ENCODE measurements at places on chromosomes 7 and 10. TPM values are rescaled to one million over a fixed set of nuclear protein-coding genes. Genes with fewer than 3 reads are reported as not detected.

DNA sequence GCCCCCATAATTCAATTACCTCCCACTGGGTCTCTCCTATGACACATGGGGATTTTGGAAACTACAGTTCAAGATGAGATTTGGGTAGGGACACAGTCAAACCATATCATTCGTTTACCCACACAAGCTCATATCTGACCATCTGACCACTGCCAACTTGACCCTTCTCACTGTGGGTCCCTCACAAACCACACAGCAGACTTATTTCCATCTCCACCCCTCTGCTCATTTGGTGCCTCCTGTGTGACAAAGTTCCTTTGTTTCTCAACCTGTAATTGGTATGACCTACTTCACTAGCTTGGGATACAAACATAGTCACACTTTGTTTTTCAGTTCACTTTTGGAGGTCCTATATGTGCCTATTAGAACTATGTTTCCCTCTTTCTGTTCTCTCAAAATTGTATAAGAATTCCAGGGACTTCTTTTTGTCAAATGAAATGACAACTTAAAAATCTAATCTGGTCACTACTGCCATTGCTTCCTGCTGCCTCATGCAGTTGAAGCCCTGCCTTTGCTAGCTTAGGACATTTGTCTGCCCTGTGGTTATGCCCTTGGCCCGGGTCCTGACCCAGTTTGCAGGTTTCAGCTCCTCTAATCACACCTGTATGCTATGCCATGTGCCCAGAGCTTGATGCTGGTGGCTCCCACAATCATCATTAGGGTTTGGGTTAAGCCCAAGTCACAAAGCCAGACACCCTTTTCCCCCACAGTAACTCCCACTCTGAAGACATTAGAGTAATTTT is 69.9 kb downstream of the PPP1R3C start:
- no peak for DNase-seq

- DNase-seq: no peak
These were observed 1120.7 kb downstream of the GATA3 start for GRCh38 chr10:9175200-9175599.

- no peak for DNase-seq
These were observed 117.2 kb upstream of the GLCCI1 start for GRCh38 chr7:7851381-7851780.

DNA sequence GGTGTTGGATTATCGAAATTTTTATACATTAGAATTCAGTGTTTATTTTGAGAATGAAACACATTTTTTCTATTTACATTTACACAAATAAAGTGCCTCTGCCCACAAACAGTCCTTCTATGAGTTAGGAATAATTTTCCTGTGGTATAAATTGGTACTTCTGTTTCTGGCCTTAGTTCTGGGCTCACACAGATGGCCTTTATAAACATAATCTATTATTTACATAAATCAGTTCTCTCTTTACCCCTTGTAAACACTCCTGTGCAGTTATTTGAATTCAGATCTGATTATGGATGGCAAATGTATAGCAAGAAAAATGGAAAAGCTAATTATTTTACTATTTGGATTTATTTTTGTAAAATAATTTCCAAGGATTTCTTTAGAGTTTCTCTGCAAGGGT is 143.2 kb downstream of the PRKG1 start:
- DNase-seq: no peak

DNA sequence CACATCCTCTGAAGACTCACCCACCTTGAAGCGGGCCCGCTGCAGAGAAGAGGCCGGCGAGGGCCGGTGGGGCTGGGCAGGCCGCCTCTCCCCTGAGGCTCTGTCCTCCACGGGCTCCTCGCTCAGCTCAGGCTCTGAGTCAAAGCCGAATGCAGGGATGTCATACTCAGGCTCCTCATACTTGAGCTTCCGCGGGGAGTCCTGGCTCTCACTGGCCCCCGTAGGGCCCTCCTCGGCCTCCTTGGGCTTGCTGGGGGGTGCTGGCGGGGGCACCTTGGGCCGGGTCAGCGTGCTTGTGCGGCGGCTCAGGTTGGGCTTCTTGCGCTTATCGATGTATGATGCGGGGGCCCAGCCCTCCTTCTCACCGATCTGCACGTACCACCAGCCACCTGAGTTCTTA is 109.9 kb downstream of the NEURL1 start:
- DNase-seq: no peak

- no peak for DNase-seq
These were observed 24.9 kb upstream of the SLC29A3 start for GRCh38 chr10:71294091-71294561.

GRCh38 chr10:6045314-6045848 is 16.8 kb downstream of the IL2RA start:
- no peak for DNase-seq

DNA sequence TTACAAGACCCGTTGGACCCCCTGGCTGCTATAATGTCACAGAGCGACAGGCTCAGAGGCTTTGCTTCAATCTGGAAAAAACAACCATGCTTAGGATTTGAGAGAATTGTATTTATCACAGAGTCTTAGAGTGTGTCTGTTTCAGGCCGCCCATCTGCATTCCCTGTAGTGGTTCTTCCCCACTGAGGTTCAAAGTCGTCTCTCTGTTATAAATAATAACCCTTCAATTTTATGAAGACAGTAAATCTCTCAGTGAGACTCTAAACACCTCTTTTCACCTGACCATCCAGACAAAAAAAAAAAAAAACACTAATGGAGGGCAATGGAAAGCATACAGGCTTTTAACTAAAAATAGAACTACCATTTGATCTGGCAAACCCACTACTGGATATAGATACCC is 565.4 kb upstream of the AUTS2 start:
- no peak for DNase-seq

- DNase-seq: no peak
These were observed 76.8 kb downstream of the PTN start for GRCh38 chr7:137266764-137267163.

GRCh38 chr10:98193037-98193436 is 58.6 kb downstream of the R3HCC1L start:
- no peak for DNase-seq

- no peak for DNase-seq
These were observed 354.1 kb upstream of the SEMA3A start for GRCh38 chr7:84548366-84549365.

DNA sequence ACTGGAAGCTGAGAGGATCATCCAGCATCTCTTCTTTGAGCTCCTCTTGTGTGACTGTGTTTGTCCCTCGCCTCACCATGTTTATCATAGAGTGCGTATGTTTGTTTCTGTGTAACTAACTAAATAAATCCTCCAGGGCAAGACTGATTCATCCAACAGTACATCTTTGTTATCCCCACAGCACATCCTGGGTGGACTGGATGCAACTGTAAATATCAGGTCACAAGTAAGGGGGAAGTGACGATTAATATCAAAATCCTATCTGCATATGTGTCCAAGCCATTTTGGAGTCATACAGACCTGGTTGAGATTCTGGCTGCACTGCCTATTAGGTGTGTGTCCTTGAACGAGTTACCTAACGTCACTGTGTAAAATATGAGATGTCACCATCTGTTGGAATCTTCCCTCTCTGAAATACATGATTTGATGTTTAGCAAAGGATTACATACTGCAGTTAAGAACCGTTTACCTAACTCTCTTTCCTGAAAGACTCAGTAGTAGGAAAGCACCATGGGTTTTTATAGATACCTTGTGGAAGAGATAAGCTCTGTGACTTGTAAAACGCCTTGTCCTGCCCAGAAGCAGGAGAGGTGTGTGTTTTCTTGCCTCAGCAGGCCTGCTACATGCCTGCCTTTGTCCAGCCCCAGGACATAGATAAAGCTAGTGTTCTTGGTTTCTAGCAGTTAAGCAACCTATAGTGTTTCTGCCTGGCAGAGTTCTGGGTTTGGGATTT is 25.8 kb downstream of the WBP1L start:
- DNase-seq: no peak

GRCh38 chr10:117186832-117187615 is 10.3 kb upstream of the KCNK18 start:
- no peak for DNase-seq

GRCh38 chr10:28248092-28248491 is 54.8 kb downstream of the MPP7 start:
- DNase-seq: peak; percentile 62

- no peak for DNase-seq
These were observed 4.8 kb upstream of the TAX1BP1 start for GRCh38 chr7:27735165-27735564.

DNA sequence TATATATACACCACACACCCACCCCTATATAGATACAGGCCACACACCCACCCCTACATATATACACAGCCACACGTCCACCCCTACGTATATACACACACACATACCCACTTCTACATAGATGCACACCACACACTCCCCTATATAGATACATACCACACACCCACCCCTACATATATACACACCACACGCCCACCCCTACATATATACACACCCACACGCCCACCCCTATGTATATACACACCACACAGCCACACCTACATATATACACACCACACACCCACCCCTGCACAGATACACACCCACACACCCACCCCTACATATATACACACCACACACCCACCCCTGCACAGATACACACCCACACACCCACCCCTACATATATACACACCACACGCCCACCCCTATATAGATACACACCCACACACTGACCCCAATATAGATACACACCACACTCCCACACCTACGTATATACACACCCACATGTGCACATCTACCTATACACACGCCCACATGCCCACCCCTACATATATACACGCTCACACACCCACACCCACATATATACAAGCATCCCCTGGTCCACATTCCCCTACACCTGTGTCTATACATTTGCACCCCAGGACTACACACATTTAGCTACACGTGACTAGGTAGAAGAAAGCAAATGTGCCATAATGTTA is 52.1 kb upstream of the UBE3C start:
- no peak for DNase-seq

DNA sequence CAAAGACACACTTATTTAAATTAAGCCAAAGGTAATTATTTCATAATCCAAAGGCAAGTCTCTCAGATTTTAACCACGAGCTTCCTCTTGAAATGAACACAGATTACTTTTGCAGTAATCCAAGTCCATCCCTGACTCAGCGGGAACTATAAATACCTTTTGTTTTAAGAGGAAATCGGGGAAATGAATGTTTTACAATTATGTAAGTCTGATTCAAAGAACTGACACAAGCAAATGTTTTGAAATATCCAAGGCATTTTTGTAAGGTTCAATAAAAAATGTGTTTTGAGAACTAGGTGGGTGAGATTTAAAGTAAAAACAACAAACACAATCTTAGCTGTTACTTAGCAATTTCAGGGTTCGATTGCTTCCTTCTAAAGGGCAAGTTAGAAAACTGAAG is 179.8 kb upstream of the ASAH2 start:
- no peak for DNase-seq

DNA sequence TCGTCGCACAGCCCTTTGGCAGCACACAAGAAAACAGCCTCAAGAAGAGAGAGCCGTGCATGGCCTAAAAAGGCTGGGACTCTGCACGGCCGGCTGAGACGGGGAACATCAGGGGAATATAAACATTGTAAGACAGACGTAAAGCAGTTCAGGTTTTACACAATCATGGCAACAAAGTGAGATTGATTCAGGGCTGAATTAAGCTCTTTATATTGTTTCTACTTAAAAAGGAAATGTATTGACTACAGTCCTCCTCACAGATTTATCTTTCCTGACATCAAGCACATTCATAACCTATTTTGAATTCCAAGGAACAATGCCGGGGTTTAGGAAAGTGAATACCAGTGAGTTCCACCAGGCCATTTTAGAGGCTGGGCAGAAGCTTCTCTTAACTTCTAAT is 25.2 kb downstream of the SORBS1 start:
- DNase-seq: no peak

DNA sequence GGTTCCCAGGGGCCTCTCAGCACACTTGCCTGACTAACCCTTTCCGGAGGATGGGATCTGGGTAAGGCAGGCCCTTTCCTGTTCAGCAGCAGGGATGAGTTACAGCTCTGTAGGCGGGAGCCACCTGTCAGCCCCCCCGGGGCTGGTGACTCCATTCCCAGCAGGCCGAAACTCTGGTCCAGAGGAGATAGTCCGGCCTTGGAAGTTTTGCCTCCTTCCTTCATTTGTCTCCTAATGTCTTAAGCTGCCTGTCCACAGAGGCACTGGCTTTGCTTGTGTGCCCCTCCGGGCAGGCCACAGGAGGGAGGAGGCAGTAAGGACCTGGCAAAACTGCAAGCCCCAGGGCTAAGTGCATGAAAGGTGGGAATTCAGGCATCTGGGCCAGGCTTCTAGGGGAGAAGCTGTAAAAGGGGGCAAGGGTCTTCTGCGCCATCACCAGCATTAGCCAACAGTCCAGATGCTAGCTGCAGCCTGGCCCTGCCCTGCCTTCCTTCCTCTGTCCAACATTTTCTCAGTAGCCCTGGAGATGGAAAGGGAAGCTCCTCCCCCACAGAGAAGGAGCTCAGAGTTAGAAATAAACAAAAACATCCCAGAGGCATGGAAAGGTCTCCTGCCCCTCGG is 1.2 kb downstream of the ADIRF start:
- no peak for DNase-seq

DNA sequence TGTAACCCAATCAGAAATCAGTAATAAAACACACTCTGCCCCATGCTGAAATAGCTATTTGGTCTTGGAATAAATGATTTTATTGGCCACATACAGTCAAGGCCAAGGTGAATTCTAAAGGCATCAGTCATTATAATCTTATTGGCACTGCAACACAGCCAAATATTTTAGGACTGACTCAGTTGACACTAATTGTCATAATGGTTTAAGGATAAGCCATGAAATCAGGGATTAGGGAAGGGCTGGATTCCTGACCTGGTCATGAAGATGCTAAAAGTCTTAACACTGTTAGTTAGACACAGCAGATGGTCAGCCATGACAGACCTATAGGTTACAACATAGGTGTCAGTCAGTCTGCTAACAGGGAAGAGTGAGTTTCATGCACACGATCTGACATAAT is 330.3 kb upstream of the NPSR1 start:
- no peak for DNase-seq

GRCh38 chr7:2876031-2876731 is 32.1 kb upstream of the GNA12 start:
- no peak for DNase-seq

GRCh38 chr10:125521721-125522680 is 161.0 kb downstream of the TEX36 start:
- DNase-seq: no peak

DNA sequence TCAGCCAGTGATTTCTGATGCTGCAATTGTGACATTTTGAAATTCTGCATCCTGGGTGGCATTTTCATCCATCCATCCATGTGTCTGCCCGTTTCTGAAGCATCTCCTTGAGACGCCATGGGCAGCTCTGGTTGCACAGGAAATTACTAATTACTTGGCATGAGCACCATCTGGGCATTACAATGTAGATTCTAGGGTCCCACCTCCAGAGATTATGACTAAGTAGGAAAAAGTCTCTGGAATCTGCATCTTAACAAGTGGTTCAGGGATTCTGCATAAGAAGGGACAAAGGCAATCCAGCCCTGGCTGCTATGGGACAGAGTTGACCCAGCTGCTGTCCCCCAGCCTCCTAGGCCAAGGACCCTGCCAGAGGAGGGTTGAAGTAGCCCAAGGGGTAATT is 65.3 kb downstream of the CUZD1 start:
- no peak for DNase-seq

GRCh38 chr10:113866551-113867394 is 12.3 kb downstream of the NHLRC2 start:
- no peak for DNase-seq

The SPAM1 gene
- not detected for total RNA-seq

The SFTPA1 gene
- total RNA-seq: 0.24 TPM

The CYP2E1 gene
- total RNA-seq: 0.89 TPM

The WNT16 gene
- total RNA-seq: not detected

The PNLIPRP1 gene
- not detected for total RNA-seq

The HOXA13 gene
- total RNA-seq: not detected

The SORBS1 gene
- total RNA-seq: 666 TPM

The GARIN1A gene
- 1.8 TPM for total RNA-seq

The CC2D2B gene
- total RNA-seq: 0.22 TPM
